A673 (cell line): ENCODE measurements at places on chromosomes 11 and 22. TPM values are rescaled to one million over a fixed set of nuclear protein-coding genes. Genes with fewer than 3 reads are reported as not detected.

The LARGE2 gene
- 9.1 and 10.9 TPM in 2 replicates for total RNA-seq

The OR6A2 gene
- not detected in 2 replicates for total RNA-seq

The CTSW gene
- total RNA-seq = not detected in 2 replicates

The ANO3 gene
- total RNA-seq = not detected in 2 replicates

The SOX6 gene
- 27.5 and 32.1 TPM in 2 replicates for total RNA-seq

The DMC1 gene
- total RNA-seq = 1.7 and 2.3 TPM in 2 replicates

The UBQLN3 gene
- total RNA-seq = not detected in 2 replicates

GRCh38 chr11:34209809-34210208 lies 104.4 kb downstream of the NAT10 start:
- no peak overlapping the region for H3K4me3 ChIP-seq
- H3K36me3 ChIP-seq = no peaks in the 10 kb centered on the region
- peak; percentile 62 for DNase-seq
- H3K27ac ChIP-seq = no peak overlapping the region
- H3K4me1 ChIP-seq = peaks cover 20% of the 10 kb centered on the region
- H3K27me3 ChIP-seq = no peaks in the 10 kb centered on the region

DNA sequence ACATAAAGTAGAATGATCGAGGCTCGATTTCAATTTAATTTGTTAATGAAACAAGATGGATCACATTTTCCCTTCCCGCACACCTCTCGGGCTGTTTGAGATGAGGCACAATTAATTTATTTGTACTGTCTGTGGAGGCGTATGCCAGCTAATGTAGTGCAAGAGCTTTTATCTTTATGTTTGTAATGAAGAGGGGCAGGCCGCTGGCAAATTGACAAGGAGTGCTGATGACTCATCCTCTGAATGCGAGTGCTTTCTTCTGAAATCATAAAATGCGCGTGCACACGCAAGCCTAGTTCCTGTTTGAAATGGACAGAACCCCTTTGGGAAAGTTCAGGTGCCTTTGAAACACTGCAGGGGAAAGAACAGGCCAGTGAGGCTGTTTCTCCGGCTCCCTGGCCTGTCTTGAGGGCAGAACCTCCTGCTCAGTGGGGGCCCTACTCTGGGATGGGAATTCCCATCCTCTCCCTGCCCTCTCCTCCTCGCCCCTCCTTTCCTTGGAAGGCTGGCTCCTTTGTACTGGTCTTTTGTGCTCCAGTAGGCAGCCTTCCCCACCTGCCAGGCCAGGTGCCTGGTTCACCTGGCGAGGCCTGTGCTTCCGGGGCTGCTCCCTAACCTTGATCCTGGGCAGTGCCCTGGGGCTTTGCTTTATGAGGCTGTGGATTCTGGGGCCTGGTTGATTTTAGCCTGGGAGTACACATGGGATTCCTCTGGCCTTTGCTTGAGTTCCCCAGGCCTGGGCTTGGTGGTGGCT lies 50.3 kb downstream of the TEAD1 start:
- peak overlapping the region; percentile 37 for H3K4me3 ChIP-seq
- no peaks in the 10 kb centered on the region for H3K27me3 ChIP-seq
- DNase-seq = peak; percentile 92
- peak overlapping the region; percentile 73 for H3K27ac ChIP-seq

GRCh38 chr11:110182886-110183285 lies 89.7 kb downstream of the ZC3H12C start:
- DNase-seq = no peak
- no peaks in the 10 kb centered on the region for H3K4me1 ChIP-seq
- no peaks in the 10 kb centered on the region for H3K36me3 ChIP-seq
- H3K4me3 ChIP-seq = no peak overlapping the region
- H3K27me3 ChIP-seq = no peaks in the 10 kb centered on the region

DNA sequence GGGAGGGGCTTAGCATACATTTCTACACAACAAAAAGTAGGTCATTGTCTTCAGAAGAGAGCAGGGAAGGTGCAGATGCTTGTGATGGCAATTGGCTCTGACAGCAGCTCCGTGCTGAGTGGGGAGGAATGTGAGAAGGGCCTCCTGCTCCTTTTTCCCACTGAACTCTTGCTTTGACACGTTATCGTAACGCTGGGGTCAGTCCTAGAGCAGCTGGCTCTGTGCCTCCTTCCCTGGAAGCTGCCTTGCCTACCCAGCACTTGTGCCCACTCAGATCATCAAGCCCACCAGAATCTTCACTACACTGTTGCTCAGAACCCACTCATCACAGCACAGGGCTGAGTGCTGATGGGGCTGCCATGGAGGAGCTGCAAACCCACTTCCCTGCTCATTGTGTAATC lies 14.9 kb upstream of the NAV2 start:
- DNase-seq = no peak
- H3K27me3 ChIP-seq = no peaks in the 10 kb centered on the region
- H3K4me3 ChIP-seq = no peak overlapping the region
- H3K4me1 ChIP-seq = no peaks in the 10 kb centered on the region
- H3K27ac ChIP-seq = no peak overlapping the region

DNA sequence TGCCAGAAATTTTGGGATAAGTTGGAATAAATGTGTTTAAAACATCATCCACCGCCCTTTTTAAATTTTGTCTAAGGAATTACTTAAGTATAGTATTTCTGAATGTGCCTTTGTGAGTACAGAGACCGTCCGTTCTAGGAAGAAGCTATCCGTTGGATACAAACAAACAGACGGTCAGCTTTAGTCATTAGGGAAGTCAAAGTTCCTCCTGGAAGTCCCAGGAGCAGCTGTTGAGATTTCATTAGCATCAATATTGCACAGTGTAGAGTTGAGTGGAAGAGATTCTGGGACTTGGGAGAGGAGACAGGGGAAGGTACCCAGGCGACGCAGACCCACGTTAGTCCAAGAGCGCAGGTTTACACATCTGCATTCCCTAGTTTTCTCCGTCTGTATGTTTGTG lies 15.7 kb upstream of the ADSL start:
- H3K27me3 ChIP-seq = no peaks in the 10 kb centered on the region
- no peak overlapping the region for H3K4me3 ChIP-seq
- DNase-seq = no peak

DNA sequence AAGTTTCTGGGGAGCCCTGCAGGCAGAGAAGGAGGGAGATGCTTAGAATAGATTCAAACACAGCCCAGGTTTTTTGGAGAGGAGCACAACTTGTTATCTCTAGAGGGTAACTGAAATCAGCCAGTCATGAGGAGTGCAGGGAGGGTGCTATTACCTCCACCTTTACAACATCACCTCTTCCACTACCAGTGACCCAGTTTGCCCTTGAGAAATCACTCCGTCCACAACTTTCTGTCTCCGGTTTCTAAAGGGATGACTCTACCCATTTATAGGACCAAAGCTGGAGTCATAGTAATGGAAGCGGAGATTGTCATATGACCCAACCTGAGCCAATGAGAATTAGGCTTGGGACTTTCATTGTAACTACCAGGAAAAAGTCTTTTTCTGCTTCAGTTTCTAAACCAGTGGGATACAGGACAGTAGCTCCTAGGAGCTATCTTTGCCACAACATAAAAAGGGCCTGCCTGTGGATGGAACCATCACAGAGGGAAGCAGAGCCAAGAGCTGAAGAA lies 131.2 kb upstream of the SERPIND1 start:
- no peaks in the 10 kb centered on the region for H3K27me3 ChIP-seq
- no peaks in the 10 kb centered on the region for H3K4me1 ChIP-seq
- no peak overlapping the region for H3K27ac ChIP-seq
- H3K4me3 ChIP-seq = no peak overlapping the region
- DNase-seq = no peak
- no peaks in the 10 kb centered on the region for H3K36me3 ChIP-seq

DNA sequence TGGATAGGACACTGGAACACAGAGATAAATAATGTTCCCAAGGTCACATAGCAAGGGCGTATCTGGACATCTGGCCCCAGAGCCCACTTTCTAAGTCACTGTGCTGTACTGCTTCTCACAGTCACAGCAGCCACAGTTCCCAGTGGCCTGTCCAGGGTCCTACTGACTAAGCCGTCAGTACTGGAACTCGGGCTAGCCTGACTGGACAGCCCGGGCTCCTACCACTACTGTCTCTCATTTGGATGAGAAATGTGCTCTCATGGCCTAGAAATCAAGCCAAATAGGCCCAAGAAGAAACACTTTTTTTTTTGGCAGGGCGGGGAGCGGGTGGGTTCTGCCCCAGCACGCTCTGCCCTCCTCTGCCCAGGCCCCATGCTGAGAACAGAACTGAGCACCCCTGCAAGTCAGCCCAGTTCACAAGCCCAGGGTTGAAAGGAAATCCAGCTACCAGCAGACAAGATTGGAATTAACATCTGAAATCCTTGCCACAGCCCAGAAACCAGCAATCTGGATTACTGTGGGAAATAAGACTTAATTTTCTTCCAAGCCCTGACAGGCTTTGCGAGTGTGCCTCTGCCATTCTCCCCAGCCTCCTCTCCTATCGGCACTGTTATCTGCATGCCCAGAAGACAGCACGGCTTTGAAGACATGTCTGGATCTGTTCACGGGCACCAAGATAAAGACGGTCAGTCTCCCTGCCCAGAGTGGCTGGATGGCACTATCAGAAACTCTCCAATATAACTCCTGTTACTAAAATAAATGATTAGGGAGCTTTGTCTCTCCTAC lies 182.9 kb upstream of the NCAM1 start:
- H3K4me3 ChIP-seq = no peak overlapping the region
- H3K27ac ChIP-seq = no peak overlapping the region
- no peaks in the 10 kb centered on the region for H3K27me3 ChIP-seq
- H3K4me1 ChIP-seq = peaks cover 15% of the 10 kb centered on the region

DNA sequence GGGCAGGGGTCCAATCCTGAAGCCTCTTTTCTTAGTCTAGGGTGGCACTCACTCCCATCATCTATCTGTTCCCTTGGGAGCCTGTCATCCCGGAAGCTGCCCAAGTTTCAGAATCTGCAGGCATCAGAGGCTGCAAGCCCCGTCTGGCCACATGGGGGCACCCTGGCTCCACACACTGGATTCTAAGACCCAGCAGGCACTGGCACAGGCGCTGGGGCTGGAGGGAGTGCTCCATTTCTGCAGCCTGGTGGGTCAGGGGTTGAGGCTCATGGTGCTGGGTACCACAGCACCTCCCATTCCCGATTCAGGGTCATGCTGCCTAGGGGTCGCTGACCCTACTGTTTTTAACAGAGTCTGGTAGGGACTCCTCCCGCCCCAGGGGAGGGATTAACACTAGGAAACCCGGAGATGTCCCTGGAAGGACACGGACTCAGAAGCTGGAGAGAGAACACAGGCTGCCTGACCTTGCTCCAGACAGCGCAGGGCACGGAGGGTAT lies 243.9 kb upstream of the SYN3 start:
- no peaks in the 10 kb centered on the region for H3K4me1 ChIP-seq
- DNase-seq = peak; percentile 76
- H3K36me3 ChIP-seq = no peaks in the 10 kb centered on the region
- H3K4me3 ChIP-seq = no peak overlapping the region
- H3K27ac ChIP-seq = no peak overlapping the region
- H3K27me3 ChIP-seq = no peaks in the 10 kb centered on the region

- H3K4me3 ChIP-seq = no peak overlapping the region
- DNase-seq = no peak
These were observed 42.1 kb downstream of the RIC3 start for GRCh38 chr11:8126649-8127289.

GRCh38 chr11:104043678-104044239 lies 7.3 kb downstream of the DDI1 start:
- H3K27me3 ChIP-seq = no peaks in the 10 kb centered on the region
- H3K27ac ChIP-seq = no peak overlapping the region
- H3K4me3 ChIP-seq = no peak overlapping the region
- H3K4me1 ChIP-seq = no peaks in the 10 kb centered on the region
- H3K36me3 ChIP-seq = no peaks in the 10 kb centered on the region

- H3K27me3 ChIP-seq = no peaks in the 10 kb centered on the region
- H3K36me3 ChIP-seq = no peaks in the 10 kb centered on the region
- DNase-seq = peak; percentile 32
- peak overlapping the region; percentile 60 for H3K4me3 ChIP-seq
These were observed 766 bp downstream of the APOL2 start for GRCh38 chr22:36238373-36239149.

DNA sequence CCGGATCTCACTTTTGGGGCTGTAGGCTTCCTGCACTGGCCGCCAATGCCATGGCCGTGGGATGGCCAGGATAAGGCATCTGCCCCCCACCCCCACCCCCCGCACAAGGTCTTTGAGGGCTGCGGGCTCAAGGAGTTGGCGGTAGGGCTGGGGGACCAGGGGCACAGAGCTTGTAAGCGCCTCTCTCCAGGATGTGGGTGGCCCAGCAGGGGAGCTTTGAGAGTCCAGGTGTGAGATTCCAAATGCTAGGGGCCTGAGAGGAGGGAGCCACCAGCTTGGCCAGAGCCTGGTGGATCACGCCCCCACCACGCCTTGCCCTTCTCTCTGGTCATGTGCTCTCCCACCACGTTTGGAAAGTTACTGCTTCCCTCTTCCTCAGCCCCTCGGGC lies 5.0 kb downstream of the CD81 start:
- H3K27me3 ChIP-seq = no peaks in the 10 kb centered on the region
- peaks cover 6% of the 10 kb centered on the region for H3K4me1 ChIP-seq
- H3K4me3 ChIP-seq = no peak overlapping the region
- DNase-seq = no peak
- no peaks in the 10 kb centered on the region for H3K36me3 ChIP-seq
- H3K27ac ChIP-seq = no peak overlapping the region

DNA sequence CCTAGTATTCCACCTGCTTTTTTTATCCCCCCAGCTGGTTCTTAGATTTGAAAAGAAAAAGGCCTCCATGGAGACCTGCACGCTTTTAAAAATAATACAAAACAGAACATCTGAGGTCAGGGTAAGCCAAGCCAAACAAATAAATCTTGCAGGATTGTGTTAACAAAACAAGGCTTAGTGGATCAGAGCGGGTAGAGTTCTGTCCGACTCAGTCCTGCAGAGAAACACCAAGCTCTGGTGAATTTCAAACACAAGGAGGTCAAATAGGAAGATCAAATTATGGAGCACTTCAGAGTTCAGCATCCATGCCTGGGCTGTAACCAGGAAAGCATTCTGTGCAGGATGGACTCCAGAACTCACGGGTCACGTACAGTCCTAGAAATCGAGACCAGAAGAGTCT lies 86.9 kb downstream of the SYN3 start:
- H3K27me3 ChIP-seq = no peaks in the 10 kb centered on the region
- no peak for DNase-seq
- no peaks in the 10 kb centered on the region for H3K4me1 ChIP-seq
- no peak overlapping the region for H3K27ac ChIP-seq
- H3K36me3 ChIP-seq = no peaks in the 10 kb centered on the region

- no peak for DNase-seq
- H3K4me1 ChIP-seq = no peaks in the 10 kb centered on the region
- no peak overlapping the region for H3K27ac ChIP-seq
These were observed 33.0 kb downstream of the GRIA4 start for GRCh38 chr11:105642870-105643269.

GRCh38 chr22:48941033-48941902 lies 886.4 kb downstream of the BRD1 start:
- H3K27ac ChIP-seq = no peak overlapping the region
- no peak for DNase-seq
- H3K27me3 ChIP-seq = no peaks in the 10 kb centered on the region
- no peaks in the 10 kb centered on the region for H3K36me3 ChIP-seq
- H3K4me1 ChIP-seq = no peaks in the 10 kb centered on the region

GRCh38 chr22:48702573-48703264 lies 1125.0 kb downstream of the BRD1 start:
- peak; percentile 45 for DNase-seq
- peak overlapping the region; percentile 37 for H3K27ac ChIP-seq
- H3K4me3 ChIP-seq = no peak overlapping the region
- H3K36me3 ChIP-seq = peaks cover 3% of the 10 kb centered on the region
- peaks cover 18% of the 10 kb centered on the region for H3K4me1 ChIP-seq
- no peaks in the 10 kb centered on the region for H3K27me3 ChIP-seq
